ENCODE measurements at places on chromosomes 3 and 15. TPM values are rescaled to one million over a fixed set of nuclear protein-coding genes. Genes with fewer than 3 reads are reported as not detected.

CADPS gene
- total RNA-seq: 21.6 TPM

DNA sequence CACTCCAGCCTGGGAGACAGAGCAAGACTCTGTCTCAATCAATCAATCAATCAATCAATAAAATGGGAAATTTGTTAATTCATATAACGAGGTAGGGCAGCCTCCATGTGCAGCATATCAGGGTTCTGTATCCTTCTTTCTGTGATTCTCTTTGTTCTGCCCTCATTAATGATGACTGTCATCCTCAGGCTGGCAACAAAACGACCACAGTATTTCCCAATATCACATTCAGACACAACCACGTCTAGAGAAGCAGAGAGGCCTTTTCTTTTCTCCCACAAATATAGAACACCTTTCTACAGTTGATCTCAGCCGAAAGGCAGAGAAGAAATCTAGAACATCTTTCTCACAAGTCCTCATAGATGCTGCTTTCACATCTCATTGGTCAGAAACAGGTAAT, 11.2 kb downstream of the CEP19 start:
- DNase-seq: no peak

DNA sequence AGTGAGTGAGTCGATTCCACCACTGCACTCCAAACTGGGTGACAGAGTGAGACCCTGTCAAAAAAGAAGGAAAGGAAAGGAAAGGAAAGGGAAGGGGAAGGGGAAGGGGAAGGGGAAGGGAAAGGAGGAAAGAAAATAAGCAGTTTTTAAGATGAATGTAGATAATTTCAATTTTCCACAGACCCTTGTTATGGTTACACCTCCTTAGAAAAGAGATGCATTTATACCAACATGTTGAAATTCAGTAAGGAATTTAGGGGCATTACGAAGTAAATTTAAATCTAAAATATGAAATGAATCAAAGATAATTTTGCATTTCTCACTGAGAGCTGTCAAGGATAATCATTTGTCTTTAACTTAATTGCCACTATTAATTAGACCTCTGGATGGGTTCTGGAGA, 146.5 kb upstream of the TMC3 start:
- no peak for DNase-seq

GRCh38 chr3:59262076-59262498, 212.3 kb upstream of the CFAP20DC start:
- no peak for DNase-seq

DNA sequence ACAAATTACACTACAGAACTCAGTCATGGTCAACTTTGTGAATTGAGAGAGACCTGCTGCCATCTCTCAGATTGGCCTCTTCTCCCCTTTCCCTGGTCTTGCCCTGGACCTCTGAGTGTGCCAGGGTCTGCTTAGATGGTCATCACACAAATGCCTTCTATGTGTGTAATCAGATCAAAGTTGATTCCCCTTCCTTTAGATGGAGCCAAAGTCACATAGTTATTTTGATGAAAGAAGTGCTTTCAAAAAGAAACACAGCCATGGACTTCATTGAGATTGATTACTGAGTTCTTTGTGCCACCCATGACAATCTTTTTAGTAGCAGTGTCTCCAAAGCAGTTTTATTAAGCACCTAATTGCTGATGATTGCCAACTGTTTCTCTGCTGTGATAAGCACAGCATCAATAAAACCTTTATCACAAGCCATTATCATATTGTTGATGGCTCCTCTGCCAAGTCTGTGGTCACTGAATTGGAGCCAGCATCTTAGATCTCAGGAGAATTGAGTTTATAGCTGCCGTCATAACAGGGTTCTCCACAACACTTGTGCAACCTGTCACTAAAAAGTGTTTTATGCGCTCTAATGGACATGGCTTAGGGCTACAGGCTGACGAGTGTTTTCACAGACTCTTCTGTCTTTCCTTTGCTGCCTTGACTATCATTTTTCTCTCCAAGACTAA, 149.7 kb upstream of the NUDT16 start:
- no peak for DNase-seq

DNA sequence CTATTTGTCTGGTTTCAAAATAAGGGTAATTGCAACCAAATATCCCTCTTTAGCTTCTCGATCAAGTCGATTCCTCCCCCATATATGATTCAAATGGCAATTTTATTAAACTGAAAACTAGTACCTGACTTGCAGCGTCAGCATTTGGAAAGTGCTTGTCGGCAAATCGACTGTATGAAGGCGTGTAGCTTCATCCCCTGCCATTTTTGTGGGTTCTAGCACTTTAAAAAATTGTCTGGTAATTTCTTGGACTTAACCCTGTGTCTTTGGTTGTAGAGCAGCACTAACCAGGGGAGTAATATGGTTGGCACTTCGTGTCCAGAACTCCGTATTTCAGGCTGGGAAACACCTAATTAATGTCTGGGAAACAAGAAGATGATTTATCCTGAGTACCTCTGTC, 573 bp downstream of the MME start:
- no peak for DNase-seq

HTD2 gene
- 10.6 TPM for total RNA-seq

GRCh38 chr15:99117563-99118257, 12.8 kb downstream of the SYNM start:
- peak; percentile 53 for DNase-seq

WDR93 gene
- 1.5 TPM for total RNA-seq

DNA sequence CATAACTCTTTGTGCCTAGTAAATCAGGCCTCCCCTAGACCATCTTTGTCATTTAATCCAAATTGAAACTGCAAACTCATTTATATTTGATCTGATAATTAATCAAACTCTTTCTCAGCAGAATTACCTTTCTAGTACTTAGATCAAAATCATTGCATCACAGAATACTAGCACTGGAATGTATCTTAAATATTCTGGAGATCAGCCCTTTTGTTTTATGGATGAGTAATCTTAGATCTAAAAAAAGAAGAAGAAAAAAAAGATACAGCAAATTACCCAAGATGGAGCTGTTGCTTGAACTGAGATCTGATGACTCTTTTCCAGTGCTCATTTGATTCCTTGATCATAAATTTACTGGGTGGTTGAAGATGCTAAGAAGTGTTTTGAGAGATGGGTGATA, 47.9 kb downstream of the NAALADL2 start:
- DNase-seq: no peak

- DNase-seq: no peak
Observed at GRCh38 chr3:153349108-153349499, 187.1 kb downstream of the RAP2B start.

- DNase-seq: no peak
Observed at GRCh38 chr3:106631373-106632108, 745.7 kb upstream of the CCDC54 start.

DNA sequence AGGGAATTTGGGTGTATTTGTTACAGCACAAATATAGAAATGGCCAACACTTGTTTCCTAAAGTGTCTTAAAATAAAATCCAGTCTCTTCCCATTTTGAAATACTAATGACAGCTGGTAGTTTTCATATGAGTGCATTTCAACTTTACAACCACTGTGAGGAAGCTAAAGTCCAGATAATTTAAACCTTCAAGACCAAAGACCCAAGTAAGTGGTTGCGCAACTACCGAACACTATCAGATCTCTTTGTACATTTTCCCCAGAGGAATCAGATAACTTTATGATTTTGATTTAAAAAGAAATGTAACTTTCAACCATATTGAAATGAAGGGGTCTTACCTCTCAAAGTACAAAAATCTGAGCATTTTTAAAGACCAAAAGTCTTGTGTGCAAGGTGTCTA, 14.3 kb downstream of the BCL2L10 start:
- no peak for DNase-seq

DNA sequence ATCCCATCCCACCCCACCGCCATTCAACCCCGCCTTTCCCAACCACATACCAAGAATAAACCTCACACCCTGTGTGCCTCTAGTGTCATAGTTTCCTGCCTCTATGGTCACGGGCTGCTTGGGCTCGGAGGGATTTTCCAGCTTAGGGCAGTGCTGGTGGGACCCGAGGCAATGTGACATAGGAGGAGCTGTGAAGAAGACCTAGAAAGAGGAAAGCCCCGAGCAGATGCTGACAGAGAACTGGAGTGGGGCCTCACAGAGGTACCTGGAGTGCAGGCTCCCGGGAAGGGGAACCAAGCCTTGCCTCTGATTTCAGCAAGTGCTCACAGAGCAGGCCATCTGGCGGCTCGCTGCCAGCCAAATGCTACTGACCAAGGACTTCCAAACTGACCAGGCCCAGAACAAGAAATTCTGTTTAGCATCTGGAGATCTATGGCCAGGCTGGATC, 27.5 kb downstream of the BHLHE40 start:
- DNase-seq: no peak

GRCh38 chr3:113548501-113548900, 16.1 kb downstream of the SIDT1 start:
- DNase-seq: no peak

DNA sequence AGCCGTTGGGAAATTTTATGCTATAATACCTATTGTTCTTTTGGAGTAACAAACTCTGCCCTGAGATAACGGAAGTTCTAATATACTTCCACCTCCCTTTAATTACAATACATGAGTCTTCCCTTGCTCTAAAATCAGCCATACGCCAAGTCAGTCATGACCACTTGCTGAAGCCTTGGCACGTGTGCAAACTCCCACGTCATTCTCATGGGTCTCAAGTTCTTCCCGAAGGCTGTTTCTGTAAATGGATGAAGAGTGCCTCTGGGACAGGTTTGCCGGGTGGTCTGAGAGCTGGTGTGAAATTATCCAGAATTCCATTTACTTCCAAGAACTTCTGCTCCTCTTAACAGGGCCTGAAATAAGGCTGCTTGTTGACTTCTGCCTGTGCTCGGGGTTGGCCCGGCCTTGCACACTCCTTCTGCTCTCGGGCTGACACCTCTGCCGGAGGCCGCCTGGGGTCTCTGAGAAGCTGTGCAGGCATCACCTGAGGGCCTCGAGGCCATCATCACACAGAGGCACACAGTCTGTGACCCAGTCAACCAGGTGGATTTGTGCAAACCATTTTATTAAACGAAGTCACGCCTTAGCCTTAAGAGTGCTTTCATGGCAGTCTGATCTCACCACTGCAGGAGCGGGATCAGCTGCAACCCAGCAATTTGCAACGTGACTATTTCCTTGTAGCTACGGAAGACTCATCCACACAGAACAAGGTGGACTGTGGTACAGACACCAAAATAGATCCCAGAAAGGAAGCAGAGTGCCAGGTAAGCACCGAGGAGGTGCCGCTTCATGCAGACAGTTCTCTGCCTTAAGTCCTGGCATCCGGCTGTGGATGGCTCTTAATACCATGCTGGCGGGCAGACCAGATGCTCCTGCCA, 120.1 kb downstream of the ADAMTS17 start:
- DNase-seq: no peak

EHHADH gene
- total RNA-seq: 5.3 TPM

MKRN3 gene
- total RNA-seq: not detected

ERICH6 gene
- not detected for total RNA-seq

DNA sequence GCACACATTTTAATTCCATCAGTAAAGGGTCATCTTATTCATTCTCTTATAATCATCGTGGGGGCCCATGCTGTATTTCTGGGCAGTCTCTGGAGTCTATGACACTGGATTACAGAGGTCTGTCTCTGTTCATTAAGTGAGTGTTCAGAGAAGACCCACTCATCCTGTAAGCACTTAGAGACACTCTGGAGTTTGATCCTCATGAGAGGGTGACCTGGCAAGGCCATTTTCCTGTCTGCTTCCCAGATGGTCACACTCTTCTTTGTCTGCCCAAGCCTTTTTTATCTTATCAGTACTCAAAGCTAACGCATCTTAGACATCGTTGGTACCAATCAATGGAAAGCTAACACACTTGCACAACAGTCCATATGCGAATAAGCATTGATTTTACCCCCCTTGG, 333.1 kb downstream of the RORA start:
- no peak for DNase-seq

DNA sequence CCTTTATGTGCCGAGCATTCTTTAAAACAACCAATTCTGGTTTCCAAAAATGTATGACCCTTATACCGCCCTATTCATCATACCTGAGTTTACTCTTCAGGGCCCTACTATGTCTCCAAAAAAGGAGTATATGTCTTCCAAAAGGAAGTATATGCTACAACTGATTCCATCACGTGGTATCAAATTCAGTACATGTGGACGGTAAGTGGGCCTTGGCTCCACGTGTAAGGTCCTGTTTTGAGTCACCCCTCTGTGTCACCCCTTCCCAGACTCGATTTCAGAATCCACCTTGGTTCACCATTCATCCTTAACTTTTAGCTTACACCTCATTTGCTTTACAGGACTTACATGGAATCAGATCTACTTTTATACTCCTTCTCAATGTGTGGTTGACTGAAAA, 37.8 kb downstream of the ABHD2 start:
- no peak for DNase-seq

DNA sequence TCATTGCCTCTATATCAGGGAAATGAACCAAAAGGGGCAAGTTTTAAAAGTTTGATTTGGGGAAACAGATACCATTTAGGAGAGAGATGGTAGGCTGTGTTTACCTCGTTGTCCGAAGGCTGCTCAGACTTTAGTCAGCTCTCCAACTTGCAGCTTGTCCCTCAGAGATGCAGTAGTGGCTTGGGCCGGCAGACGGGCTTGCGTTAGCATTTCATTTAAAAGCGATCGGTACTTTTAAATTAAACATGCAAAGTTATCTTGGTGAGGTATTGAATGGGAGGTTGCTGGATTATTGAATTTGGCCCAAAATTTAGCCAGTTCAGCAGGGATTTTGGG, 26.2 kb downstream of the EEFSEC start:
- no peak for DNase-seq

DNA sequence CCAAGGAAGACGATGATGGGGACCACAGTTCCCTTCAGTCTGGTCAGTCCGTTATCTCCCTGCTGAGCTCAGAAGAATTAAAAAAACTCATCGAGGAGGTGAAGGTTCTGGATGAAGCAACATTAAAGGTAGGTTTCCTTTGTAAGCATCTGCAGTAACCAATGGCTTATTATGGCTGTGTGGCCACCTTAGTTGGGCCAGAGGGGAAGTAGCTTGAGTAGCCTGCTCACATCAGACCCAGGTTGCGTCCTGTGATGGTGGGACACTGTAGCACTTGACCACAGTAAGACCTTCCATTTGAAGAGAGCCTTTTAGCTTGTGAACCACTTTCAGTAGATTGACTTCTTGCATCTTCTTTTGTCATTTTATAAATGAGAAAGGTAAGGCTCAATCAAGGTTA, 22.6 kb downstream of the STARD5 start:
- DNase-seq: no peak

DNA sequence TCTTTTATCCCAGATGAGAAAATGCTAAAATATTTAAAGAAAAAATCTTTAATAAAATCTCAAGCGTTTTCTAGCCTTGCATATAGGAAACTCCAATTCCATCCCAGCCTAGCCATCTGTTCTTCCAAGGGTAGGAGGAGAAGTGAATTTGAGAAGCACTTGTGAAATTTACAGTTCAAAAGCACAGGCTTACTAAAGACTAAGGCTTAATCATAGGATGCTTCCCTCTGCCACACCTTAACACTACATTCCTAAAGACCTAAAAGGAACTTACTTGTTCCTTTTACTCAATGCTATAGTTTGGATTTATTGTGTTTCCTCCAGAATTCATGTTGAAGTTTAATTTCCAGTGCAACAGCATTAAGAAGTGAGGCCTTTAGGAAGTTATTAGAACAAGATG, 764.8 kb upstream of the CADM2 start:
- DNase-seq: no peak

ARGFX gene
- not detected for total RNA-seq

C3orf49 gene
- not detected for total RNA-seq

GRCh38 chr3:13879102-13879945, 547 bp downstream of the WNT7A start:
- no peak for DNase-seq

CLSTN2 gene
- 15.5 TPM for total RNA-seq

SYNPR gene
- 2.3 TPM for total RNA-seq

PLA2G4E gene
- not detected for total RNA-seq

GRCh38 chr3:135889443-135889842, 76.1 kb upstream of the PPP2R3A start:
- DNase-seq: no peak

GOLGA8T gene
- total RNA-seq: 0.19 TPM
